Thoracic aorta (tissue), 2 donors: ENCODE measurements at places on chromosomes 13 and 19.

GRCh38 chr13:79075703-79076102, 330.4 kb downstream of the RBM26 start:
- no peak for DNase-seq

- no peak for DNase-seq
These were observed 200.2 kb upstream of the SOX1 start for GRCh38 chr13:111866731-111867245.

- DNase-seq = no peak
These were observed 28.2 kb downstream of the GAS6 start for GRCh38 chr13:113835461-113836270.

GRCh38 chr13:28584873-28585381, 74.0 kb upstream of the POMP start:
- no peak for DNase-seq

- DNase-seq = no peak
These were observed 6.3 kb downstream of the MYADM start for GRCh38 chr19:53873773-53874605.

DNA sequence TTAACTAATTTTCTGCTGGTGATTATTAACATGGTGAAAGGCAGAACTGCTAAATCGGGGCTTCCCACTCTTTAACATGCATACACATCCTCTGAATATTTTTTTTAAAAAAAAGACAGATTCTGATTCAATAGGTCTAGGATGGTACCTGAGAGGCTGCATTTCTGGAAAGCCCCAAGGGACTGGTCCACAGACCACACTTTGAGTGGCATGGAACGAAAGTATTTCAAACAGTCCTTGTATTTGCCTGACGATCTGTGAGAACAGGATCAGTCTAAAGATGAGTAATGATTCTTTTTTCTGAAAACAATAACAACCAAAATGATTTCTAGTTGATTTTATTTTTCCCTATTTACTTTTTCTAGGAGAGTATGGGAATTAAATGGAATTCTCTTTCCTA, 16.7 kb upstream of the SPART start:
- no peak for DNase-seq
